T-cell (primary cell): ENCODE measurements at places on chromosomes 3 and 15.

GRCh38 chr15:31508656-31509055 is 182.0 kb downstream of the KLF13 start:
- no peak for DNase-seq
- H3K27me3 ChIP-seq: no peaks in the 10 kb centered on the region
- peaks cover 9% of the 10 kb centered on the region for H3K4me1 ChIP-seq
- no peak overlapping the region for H3K27ac ChIP-seq

DNA sequence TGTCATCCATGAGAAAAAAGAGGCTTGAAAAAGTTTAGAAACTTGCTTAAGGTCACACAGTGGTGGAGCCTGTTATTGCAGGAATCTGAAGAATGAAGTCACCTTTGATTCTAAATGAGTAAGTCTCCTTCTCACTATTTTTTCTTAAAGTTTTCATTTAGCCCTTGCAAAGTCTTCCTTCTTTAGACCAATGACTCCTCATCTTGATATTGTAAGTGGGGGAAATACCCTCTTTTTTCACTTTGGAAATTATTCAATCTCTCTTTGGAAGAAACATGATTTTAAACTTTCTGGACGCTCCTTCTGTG is 787 bp upstream of the SLMAP start:
- H3K4me1 ChIP-seq: peaks cover 18% of the 10 kb centered on the region
- no peaks in the 10 kb centered on the region for H3K27me3 ChIP-seq
- H3K36me3 ChIP-seq: peaks cover 5% of the 10 kb centered on the region
- peak; percentile 9 for DNase-seq
- H3K27ac ChIP-seq: peak overlapping the region; percentile 75
- H3K4me3 ChIP-seq: peak overlapping the region; percentile 87

- H3K4me1 ChIP-seq: peaks cover 33% of the 10 kb centered on the region
- no peak for DNase-seq
- H3K27ac ChIP-seq: no peak overlapping the region
- H3K4me3 ChIP-seq: peak overlapping the region; percentile 57
- H3K36me3 ChIP-seq: no peaks in the 10 kb centered on the region
Observed at GRCh38 chr15:96331945-96332636, 1.6 kb downstream of the NR2F2 start.

- H3K4me1 ChIP-seq: no peaks in the 10 kb centered on the region
- H3K27me3 ChIP-seq: peaks cover 4% of the 10 kb centered on the region
- H3K27ac ChIP-seq: no peak overlapping the region
- DNase-seq: no peak
Observed at GRCh38 chr15:59274126-59274970, 67.7 kb downstream of the LDHAL6B start.

GRCh38 chr3:182713743-182714517 is 79.4 kb upstream of the ATP11B start:
- no peaks in the 10 kb centered on the region for H3K36me3 ChIP-seq
- no peak overlapping the region for H3K27ac ChIP-seq

DNA sequence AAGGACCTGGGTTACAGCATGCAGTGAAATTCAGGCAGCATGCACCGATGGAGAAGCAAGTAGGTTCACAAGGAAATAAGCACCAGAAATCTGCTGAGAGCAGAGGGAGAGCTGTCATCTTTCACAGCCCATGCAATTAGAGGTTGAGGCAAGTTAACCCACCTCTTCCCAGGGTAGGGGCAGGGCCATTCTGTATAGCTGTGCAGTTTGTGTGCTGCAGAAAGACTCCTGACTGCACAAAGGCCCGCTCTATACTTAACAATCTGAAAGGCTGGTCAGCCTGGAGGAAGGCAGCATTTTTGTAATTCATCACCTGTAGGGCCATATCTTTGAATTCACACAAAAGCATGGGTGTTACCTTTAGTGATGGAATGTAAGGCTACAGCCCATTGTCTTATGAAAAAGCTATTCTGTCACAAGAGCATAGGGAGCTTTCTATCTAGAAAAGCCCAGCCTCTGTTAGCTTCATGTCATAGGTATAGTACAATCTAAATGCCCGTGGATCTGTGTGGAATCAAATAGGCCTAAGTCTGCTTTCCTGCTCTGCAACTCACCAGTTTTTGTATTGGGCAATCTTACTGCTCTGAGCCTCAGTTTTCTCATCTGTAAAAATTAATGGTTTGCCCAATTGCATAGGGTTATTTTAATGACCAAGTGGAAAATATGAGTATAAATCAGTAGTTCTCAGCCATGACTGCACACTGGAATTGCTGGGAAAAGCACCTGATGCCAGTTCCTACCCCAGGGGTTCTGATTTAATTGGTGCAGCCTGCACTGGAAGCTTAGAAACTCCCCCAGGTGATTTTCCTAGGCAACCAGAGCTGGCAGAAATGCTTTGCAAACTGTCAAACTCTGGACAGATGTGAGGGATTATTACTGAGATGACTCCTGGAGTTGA is 65.2 kb downstream of the ATP13A5 start:
- H3K36me3 ChIP-seq: no peaks in the 10 kb centered on the region
- H3K4me3 ChIP-seq: no peak overlapping the region
- H3K27ac ChIP-seq: no peak overlapping the region
- no peaks in the 10 kb centered on the region for H3K4me1 ChIP-seq

DNA sequence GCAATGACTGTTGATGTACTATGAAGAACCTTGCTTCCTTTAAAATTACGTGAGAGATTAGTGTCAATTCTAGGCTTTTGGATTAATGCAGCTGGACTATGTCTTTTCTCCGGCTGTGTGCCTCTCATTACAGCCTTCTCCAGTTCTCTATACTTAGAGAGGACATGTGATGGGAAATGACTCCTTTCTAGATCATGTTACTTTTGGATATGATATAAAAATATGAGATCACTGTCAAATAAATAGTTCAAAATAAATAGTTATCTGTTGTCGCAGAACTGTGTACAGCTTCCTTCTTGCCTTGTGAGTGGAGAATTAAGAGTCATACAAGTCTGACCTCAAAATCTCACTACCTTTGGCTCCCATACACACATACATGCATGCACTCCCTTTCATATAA is 592.4 kb downstream of the DIPK2A start:
- H3K36me3 ChIP-seq: no peaks in the 10 kb centered on the region
- no peak for DNase-seq
- H3K27ac ChIP-seq: no peak overlapping the region
- no peaks in the 10 kb centered on the region for H3K4me1 ChIP-seq
- H3K4me3 ChIP-seq: no peak overlapping the region

DNA sequence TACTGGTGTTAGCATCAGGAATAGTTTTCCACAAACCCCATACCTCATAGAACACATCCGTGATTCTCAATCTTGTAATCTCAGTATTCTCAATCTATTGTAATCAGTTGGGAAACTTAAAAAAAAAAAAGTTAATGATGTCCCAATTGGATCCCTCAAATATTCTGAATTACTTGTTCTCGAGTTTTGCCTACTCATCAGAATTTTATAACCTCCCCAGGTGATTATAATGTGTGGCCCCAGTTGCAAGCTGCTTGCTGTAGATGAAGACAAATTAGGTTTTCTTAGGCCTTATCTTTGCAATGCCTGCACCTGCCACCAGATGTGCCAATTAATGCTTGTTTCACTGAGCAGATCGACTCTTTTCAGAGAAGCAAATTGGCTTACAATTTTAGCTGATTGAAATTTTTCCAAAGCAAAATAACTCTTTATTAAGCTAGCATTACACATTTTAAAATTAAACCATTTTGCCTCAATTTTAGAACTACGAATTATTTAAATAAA is 19.0 kb upstream of the DIPK2A start:
- H3K27ac ChIP-seq: no peak overlapping the region
- H3K27me3 ChIP-seq: no peaks in the 10 kb centered on the region
- H3K4me3 ChIP-seq: no peak overlapping the region
- H3K4me1 ChIP-seq: peaks cover 3% of the 10 kb centered on the region
- no peaks in the 10 kb centered on the region for H3K36me3 ChIP-seq

GRCh38 chr15:33616475-33616874 is 305.7 kb downstream of the RYR3 start:
- DNase-seq: no peak
- H3K36me3 ChIP-seq: no peaks in the 10 kb centered on the region
- H3K4me1 ChIP-seq: no peaks in the 10 kb centered on the region
- no peak overlapping the region for H3K27ac ChIP-seq
- H3K27me3 ChIP-seq: no peaks in the 10 kb centered on the region
- no peak overlapping the region for H3K4me3 ChIP-seq

- no peak for DNase-seq
- H3K4me3 ChIP-seq: no peak overlapping the region
- no peaks in the 10 kb centered on the region for H3K4me1 ChIP-seq
Observed at GRCh38 chr3:175308097-175308496, 449.0 kb downstream of the NAALADL2 start.

- no peak for DNase-seq
- no peaks in the 10 kb centered on the region for H3K36me3 ChIP-seq
- no peaks in the 10 kb centered on the region for H3K4me1 ChIP-seq
- H3K27ac ChIP-seq: no peak overlapping the region
Observed at GRCh38 chr3:198081421-198081844, 121.4 kb downstream of the LMLN start.

GRCh38 chr3:43010638-43011037 is 31.5 kb downstream of the GASK1A start:
- no peaks in the 10 kb centered on the region for H3K27me3 ChIP-seq
- DNase-seq: no peak
- H3K4me3 ChIP-seq: no peak overlapping the region
- H3K36me3 ChIP-seq: no peaks in the 10 kb centered on the region

GRCh38 chr3:39180546-39181346 is 11.6 kb downstream of the XIRP1 start:
- H3K4me1 ChIP-seq: peaks cover 20% of the 10 kb centered on the region
- no peaks in the 10 kb centered on the region for H3K36me3 ChIP-seq
- peak overlapping the region; percentile 68 for H3K4me3 ChIP-seq
- peak overlapping the region; percentile 74 for H3K27ac ChIP-seq

DNA sequence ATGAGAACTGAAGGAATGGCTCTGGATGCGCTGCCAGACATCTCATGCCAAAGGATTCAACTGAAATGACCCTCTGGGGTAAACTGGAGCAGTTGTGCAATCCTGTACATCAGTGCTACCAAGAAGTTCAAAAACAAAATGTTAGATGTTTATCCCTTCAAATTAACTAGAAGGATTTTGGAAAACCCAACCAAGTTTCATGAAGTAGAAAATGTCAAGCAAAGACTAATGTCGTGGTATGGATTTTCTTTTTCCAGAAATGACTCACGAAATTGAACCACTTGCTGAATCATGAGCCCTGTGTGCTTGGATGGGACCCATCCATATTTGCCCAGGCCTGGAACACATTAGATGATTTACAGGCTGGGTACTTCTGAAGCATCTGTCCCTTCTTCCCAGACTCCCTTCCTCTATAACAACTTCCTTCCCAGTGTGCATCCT is 101.6 kb downstream of the LRTM1 start:
- no peaks in the 10 kb centered on the region for H3K27me3 ChIP-seq
- DNase-seq: no peak
- H3K27ac ChIP-seq: no peak overlapping the region
- H3K4me1 ChIP-seq: no peaks in the 10 kb centered on the region
- no peak overlapping the region for H3K4me3 ChIP-seq

GRCh38 chr3:44415421-44415820 is 62.0 kb downstream of the ZNF445 start:
- H3K36me3 ChIP-seq: no peaks in the 10 kb centered on the region
- H3K27me3 ChIP-seq: peaks cover 6% of the 10 kb centered on the region
- H3K4me1 ChIP-seq: no peaks in the 10 kb centered on the region
- no peak overlapping the region for H3K27ac ChIP-seq
- H3K4me3 ChIP-seq: no peak overlapping the region

- no peak for DNase-seq
- H3K4me1 ChIP-seq: no peaks in the 10 kb centered on the region
- no peak overlapping the region for H3K27ac ChIP-seq
Observed at GRCh38 chr3:22122567-22122966, 371.6 kb upstream of the ZNF385D start.

DNA sequence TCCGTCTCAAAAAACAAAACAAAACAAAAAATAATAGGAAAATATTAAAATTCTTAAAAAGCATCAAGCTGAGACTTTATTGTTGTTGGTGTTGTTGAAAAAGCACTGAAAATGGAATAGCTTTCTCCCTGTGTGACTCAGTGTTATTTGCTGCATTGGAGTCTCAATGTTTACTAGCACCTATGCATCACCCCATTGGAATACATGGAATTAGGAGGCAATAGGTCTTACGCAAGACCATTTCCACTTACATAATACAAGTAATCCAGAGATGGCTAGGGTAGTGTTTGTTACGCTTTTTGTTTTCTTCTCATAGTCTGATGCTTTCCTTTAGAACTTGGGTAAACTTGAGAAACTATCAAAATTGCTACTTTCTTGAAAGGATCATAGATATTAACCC is 15.2 kb downstream of the GXYLT2 start:
- peaks cover 3% of the 10 kb centered on the region for H3K27me3 ChIP-seq
- DNase-seq: no peak
- no peak overlapping the region for H3K27ac ChIP-seq

GRCh38 chr15:52727815-52728214 is 48.6 kb upstream of the ATOSA start:
- no peak overlapping the region for H3K27ac ChIP-seq
- H3K36me3 ChIP-seq: no peaks in the 10 kb centered on the region
- no peak for DNase-seq
- H3K27me3 ChIP-seq: no peaks in the 10 kb centered on the region
- peaks cover 9% of the 10 kb centered on the region for H3K4me1 ChIP-seq
- no peak overlapping the region for H3K4me3 ChIP-seq

GRCh38 chr3:125051715-125052581 is 3.8 kb downstream of the HEG1 start:
- peak overlapping the region; percentile 53 for H3K4me3 ChIP-seq
- H3K27ac ChIP-seq: peak overlapping the region; percentile 84
- peaks cover 74% of the 10 kb centered on the region for H3K4me1 ChIP-seq
- peaks cover under 1% of the 10 kb centered on the region for H3K27me3 ChIP-seq
- DNase-seq: peak; percentile 40

GRCh38 chr3:191634902-191635301 is 173.9 kb downstream of the PYDC2 start:
- H3K27ac ChIP-seq: no peak overlapping the region
- H3K4me3 ChIP-seq: no peak overlapping the region
- H3K36me3 ChIP-seq: no peaks in the 10 kb centered on the region
- H3K27me3 ChIP-seq: no peaks in the 10 kb centered on the region

DNA sequence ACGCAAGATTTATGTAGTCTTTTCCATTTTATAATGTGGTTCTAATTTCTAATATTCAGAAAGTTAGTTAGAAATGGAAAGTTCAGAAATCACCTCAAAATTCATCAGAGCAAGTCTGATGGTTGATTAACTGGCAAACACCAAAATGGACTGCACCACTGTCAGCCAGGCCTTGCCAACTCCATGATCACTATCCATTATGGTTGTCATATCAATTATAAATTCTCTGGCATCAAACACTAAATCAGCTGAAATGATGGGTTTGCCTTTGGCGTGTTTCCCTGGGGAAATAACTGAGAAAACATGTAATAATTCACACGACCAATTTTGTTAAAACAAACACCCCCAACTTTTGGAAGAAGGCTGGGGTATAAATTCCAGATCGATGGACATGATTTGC is 219.4 kb downstream of the CDIN1 start:
- no peaks in the 10 kb centered on the region for H3K27me3 ChIP-seq
- H3K4me3 ChIP-seq: no peak overlapping the region
- H3K36me3 ChIP-seq: no peaks in the 10 kb centered on the region

- DNase-seq: no peak
- H3K27ac ChIP-seq: no peak overlapping the region
- H3K27me3 ChIP-seq: no peaks in the 10 kb centered on the region
- no peaks in the 10 kb centered on the region for H3K36me3 ChIP-seq
Observed at GRCh38 chr3:174869448-174869847, 10.3 kb downstream of the NAALADL2 start.

GRCh38 chr3:136694321-136694720 is 57.9 kb downstream of the STAG1 start:
- H3K36me3 ChIP-seq: peaks cover 5% of the 10 kb centered on the region
- H3K27me3 ChIP-seq: no peaks in the 10 kb centered on the region
- no peak for DNase-seq
- H3K4me3 ChIP-seq: no peak overlapping the region
- H3K4me1 ChIP-seq: peaks cover 33% of the 10 kb centered on the region
- peak overlapping the region; percentile 52 for H3K27ac ChIP-seq

- DNase-seq: no peak
- no peaks in the 10 kb centered on the region for H3K27me3 ChIP-seq
- no peaks in the 10 kb centered on the region for H3K36me3 ChIP-seq
- no peaks in the 10 kb centered on the region for H3K4me1 ChIP-seq
Observed at GRCh38 chr3:127733781-127734180, 61.0 kb downstream of the ABTB1 start.
